Spinal cord (tissue), 10 donors: ENCODE measurements at places on chromosomes 16 and 17. TPM values are rescaled to one million over a fixed set of nuclear protein-coding genes. Genes with fewer than 3 reads are reported as not detected.

ABCA3 gene
- 61.0 TPM for total RNA-seq

TMEM98 gene
- 102 TPM for total RNA-seq

MILR1 gene
- 8.9 TPM for total RNA-seq

BCAR1 gene
- total RNA-seq = 25.1 TPM

ST6GALNAC1 gene
- 3.3 TPM for total RNA-seq

WDR90 gene
- total RNA-seq = 31.9 TPM
